Daoy (cell line): ENCODE measurements at places on chromosomes 7 and 10. TPM values are rescaled to one million over a fixed set of nuclear protein-coding genes. Genes with fewer than 3 reads are reported as not detected.

GRCh38 chr10:11294831-11295450 is 277.3 kb downstream of the CELF2 start:
- DNase-seq: no peak

DNA sequence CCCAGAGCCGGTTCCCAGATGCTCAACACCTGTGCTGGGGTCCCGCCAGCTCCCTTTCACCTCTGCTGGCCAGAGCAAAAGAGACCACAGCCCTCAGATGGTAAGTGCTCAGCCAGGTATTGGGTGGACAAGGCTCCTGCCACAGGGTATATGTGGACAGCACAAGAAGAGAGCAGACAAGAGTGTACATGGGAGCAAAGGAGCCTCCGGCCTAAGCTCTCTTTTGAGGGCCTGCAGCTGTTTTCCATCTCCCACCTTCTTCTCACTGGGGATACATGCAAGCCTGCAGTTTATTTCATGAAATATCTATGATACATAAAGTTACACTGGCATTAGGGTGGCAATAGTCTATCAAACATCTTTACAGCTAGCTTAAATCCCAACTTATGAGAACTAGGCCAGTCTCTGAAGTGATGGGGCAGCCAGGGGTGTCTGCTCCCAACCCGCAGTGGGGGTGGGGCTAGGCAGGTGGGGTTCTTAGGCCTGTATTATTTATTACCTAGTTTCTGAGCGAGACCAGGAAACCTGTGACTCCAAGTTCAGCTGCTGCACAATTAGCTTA is 50.4 kb upstream of the DDC start:
- DNase-seq: no peak

DNA sequence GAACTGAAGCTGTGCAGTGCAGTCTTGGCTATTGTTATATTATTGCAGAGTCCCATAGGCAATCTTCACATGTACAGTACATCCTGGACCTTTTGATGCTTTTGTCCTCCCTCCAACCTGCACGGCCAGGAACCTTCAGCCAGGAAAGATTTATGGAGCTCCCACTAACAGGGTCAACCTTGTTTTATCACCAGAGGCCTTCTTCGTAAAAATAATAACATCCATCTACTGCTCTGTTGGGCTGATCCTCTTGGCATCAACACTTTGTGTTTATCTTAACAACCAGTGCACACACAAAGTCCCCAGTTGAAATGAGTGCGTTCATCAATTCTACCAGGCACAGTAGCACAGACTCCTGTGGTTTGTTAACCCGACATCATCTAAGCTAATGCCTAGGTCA is 72.4 kb downstream of the AGMO start:
- DNase-seq: no peak

DNA sequence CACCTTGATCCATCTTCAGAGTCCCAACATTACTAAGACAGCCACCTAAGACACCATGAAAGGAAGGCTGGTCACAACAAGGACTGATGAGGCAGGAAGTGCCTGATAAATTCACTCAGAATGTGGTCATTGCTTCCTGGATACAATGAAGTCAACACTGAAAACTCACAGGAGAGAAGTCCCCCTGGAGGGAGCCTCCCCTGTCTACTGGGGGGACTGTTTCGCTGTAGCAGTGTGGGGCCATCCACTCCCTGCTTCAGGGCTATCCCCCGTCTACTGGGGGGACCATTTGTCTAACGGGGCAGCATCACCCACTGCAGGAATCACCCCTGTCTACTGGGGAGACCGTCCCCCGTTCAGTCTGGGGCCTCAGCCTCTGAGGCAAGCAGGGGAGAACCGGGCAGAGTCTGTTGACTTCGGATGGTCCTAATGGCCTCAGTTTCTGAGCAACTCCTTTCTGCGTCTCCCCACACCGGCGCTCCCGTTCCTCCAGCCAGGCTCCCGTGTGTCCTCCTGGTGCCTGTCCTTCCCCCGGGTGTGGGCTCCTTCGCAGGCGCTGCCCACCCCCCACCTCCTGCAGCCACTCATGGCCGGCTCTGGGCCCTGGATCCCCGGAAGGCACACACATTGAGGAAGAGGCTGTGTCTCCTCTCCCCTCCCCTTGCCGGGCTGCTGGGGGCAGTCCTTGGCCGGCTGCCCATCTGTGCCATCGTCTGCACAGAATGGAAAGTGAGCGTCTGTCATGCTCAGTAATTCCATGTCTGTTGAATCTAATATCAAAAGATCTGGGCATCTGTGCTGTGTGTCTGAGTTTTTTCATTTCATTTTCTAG is 59.9 kb upstream of the DNAJB6 start:
- DNase-seq: peak; percentile 75

The KNDC1 gene
- total RNA-seq: not detected in 2 replicates

The NKX2-3 gene
- 0.17 TPM in 1 of 2 replicates, not detected in the other for total RNA-seq

The ADAP1 gene
- 1.3 and 5.9 TPM in 2 replicates for total RNA-seq
